ENCODE measurements at places on chromosomes 6 and 20.

GRCh38 chr20:12555369-12555768, 453.4 kb upstream of the SPTLC3 start:
- DNase-seq, result no peak

GRCh38 chr6:21133901-21134300, 459.6 kb upstream of the SOX4 start:
- no peak for DNase-seq

DNA sequence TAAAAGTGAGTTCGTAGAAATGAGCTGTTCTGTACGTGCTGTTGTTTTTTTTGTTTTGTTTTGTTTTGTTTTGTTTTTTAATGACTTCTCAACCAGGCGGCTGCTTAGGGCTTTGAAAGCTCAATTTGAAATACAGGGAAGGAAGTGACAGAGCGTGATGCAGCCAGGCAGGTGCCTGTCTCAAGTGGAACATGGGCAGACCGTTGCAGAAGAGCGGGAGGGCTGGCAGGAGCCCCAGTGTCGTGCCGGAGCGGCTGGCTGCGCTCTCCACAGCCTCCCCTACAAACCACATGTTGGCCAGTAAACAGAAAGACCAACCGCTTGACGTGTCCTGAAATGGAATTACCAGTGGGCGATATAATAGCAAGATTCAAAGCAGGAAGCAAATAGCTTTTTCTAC, 164.9 kb upstream of the RREB1 start:
- DNase-seq, result no peak

- DNase-seq, result no peak
Measured at GRCh38 chr6:93964321-93964720, 545.0 kb upstream of the EPHA7 start.
